Vagina (tissue), 2 donors: ENCODE measurements at places on chromosomes 6 and 20.

- no peak for DNase-seq
These were observed 205.9 kb upstream of the TAB2 start for GRCh38 chr6:149111556-149112115.

DNA sequence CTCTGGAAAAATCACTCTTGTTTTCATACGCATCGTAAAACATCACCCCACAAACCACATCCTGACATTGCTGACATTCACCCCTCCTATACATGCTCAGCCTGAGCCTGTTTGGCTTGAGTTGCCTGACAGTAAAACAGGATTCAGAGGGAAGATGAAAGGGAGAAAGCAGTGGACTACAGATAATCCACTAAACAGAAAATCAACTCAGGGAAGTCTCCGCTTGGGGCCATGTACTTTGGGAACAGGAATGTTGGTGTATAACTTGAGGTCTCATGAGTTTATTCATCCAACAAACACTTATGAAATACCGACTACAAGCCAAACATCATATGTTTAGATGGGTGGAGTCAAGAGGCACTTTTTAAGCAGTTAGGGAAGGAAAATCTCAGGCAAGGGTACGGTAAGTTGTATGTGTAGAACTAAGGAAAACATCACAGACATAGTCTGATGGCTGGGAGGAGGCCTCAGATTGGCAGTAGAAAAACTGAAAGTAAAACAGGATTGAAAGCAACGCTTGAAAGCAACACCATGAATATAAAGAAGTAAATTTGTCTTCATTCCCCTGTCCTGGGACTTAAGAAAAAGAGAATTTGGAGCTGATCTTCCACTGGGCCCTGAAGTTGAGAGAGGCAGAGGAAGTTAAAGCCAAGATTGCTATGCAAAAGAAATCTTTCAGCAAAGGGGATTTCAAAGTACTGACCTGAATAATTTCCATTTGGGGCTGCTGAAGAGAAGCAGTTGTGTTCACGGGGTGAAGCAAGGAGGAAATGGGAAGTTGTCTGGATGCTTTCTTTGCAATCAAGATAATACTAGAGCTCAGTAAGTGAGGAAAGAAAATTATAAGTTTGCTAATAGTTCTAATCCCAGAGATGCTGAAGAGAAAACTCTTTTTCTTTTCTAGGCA lies 28.8 kb downstream of the PDE7B start:
- no peak for DNase-seq

DNA sequence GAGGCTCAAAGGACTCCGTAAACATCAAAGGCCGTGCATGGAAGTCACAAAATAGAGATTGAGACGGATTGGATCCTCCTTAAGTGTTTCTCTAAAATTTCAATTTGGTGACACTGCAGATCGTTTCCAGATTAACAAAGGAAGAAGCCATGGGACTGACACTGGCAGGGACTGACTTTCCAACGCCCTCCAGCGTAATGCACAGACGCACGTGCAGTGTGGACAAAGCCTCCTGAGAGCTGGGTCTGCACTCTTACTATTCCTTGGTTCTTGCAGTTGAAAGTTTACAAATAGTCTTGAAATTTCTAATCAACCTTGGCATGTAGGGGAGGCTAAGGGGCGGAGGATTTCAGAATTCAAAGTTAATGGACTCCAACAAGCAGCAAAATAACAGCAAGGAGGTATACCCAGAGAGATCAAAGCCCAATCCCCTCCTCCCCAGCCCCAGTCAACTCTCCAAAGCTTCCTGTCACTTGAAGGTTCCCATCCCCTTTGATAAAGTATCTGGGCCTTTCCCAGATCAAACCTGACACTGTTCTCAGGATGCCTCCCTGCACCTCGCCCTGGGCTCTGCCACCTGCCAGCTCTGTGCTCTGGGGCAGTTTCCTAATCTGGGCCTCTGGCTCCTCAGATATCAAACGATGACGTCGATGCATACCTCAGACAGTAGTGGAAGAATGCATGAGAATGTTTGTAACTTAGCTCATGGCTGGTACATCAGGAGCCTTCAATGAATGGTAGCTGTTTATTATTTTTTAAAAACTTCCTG lies 106.5 kb upstream of the TRAF3IP2 start:
- DNase-seq, result peak; percentile 16

DNA sequence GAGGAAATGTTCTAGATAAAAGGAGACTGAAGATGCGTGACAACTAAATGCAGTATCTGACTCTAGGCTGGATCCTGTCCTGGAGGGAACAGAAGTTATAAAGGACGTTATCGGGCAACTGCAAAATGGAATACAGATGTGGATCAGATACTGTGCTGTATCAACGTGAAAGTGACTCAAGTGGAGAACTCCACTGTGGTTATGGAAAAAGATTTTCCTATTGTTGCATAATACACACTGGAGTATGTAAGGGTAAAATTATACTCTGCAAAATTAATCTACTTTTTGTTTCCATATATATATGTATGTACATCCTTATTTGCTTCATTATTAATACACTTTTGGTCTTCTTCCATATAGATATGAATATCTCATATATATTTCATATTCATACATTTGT lies 654.0 kb downstream of the QKI start:
- DNase-seq, result no peak

DNA sequence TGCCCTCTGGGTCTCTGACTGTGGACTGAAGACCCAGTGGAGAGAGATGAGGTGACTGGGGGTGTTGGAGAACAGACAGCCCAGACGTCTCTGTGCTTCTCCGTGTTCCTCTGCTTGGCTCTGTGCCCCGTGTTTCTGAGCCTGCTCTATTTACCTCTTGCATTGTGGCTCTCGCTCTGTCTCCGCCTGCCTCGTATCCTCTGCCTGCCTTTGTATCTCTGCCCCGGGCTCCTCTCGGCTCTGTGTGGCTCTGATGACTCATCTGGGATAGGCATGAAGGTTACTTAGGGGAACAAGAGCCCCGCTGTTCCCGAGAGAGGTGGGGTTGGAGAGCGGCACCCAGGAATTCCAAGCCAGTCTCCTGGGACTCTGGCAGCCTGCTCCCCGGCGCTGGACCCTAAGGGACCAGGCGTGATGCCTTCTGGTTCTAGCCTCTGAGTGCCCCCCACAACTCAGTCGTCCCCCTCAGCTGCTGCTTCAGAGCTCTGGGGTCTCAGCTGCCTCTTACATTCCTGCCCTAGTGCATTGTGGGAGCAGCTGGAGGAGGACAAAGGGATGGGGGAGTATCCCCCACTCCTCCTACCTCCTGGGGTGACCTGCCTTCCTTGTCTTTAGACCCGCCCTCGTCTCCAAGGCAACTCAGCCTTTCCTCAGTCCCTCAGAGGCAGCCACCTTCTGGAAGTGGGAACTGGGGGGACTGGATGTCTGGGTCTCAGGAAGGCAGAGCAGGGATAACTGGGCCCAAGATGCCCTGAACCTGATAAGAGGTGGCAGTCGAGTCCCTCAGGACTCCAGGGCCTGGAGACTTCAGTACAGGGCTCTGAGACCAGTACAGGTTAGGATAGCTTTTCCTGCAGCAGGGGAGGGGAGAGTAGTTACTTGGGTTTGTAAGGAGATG lies 1.9 kb downstream of the DDR1 start:
- DNase-seq, result peak; percentile 96

DNA sequence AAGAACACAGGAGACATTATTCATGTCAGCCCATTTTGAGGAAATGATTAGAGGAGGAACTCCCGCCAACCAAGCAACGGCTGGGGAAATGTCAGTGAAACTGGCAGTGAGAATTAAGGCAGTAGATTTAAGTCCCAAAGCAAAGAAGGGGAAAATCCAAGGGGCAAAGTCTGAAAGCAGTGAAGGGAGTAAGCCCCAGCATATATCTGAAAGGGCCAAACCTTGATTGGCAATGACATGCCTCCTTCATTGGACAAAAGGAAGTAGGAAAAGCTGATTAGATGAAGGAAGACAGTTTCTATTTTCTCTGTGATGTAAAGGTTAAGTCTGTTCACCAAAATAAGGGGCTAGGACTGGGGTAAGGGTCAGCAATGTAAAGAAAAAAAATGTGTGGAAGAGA lies 190.3 kb downstream of the RNF144B start:
- no peak for DNase-seq

GRCh38 chr6:122449069-122449468 lies 22.5 kb downstream of the SERINC1 start:
- no peak for DNase-seq

- DNase-seq, result no peak
These were observed 167.6 kb upstream of the KCNK16 start for GRCh38 chr6:39490108-39490507.

GRCh38 chr6:49264496-49264895 lies 198.6 kb downstream of the MMUT start:
- DNase-seq, result no peak

GRCh38 chr6:53992522-53992921 lies 118.7 kb upstream of the MLIP start:
- no peak for DNase-seq

DNA sequence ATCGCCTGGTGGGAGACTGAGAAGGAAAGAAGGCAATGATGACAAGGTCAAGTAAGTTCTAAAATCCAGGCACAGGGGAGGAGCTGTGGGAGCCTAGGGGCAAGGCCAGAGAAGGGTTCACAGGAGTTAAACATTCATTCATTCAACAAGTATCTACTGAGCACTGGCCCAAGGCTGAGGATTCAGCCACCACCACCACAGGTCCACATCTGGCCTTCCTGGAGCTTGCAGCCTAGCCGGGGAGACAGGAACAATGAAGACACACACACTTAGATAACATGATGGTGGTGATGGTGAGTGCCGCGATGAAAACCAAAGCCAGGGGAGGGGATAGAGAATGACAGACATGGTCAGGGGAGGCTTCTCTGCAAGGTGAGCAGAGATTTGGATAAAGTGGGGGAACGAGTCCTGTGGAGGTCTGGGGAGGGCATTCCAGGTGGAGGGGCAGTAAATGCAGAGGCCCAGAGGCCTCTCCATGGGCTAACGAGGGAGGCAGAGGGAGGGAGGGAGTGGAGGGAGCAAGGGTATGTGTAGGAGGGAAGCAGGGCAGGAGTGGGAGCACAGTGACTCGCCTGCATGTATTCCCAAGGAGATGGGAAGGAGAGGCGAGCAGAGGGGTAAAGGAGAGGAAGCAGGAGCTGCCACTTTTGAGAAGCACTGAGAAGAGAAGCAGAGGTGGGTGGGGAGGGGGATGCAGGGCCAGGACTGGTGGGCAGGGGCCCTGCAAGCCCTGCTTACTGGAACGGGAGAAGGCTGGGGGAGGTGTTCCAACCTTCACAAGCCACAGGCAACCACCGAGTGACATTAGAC lies 10.5 kb upstream of the RSPO4 start:
- peak; percentile 74 for DNase-seq

DNA sequence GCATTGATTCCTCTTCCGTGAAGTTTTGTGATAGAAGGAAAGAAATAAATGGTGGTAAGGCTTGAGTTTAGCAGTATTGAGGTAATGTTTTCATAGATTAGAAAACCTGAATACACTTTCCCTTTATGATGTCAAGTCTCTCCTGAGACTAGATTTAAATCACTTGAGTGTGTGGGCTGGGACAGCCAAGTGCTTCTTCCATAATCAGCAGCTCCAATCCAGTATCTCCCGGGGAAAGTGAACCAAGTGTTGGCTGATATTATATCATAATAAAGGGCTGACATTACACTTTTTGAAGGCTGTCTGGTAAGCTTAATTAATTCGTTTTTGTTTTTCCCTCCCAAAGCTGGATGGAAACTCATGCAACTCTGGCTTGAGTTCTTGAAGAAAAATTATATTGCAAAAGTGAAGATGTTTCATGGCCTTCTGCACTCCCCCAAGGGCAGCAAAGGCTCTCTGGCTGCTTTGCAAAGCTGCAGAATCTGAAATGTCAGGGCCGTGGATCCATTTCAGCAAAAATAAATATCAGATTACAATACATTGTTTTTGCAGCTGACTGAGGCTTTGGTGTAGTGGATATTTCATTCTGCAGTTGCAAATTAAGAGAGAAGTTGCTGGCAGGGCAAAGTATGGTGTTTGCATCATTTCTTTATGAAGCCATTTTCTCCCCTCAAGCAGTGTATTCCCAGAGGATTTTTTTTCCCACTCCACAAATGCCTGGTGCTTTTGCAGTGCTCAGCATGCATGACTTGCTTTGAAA lies 101.2 kb downstream of the MKKS start:
- no peak for DNase-seq

DNA sequence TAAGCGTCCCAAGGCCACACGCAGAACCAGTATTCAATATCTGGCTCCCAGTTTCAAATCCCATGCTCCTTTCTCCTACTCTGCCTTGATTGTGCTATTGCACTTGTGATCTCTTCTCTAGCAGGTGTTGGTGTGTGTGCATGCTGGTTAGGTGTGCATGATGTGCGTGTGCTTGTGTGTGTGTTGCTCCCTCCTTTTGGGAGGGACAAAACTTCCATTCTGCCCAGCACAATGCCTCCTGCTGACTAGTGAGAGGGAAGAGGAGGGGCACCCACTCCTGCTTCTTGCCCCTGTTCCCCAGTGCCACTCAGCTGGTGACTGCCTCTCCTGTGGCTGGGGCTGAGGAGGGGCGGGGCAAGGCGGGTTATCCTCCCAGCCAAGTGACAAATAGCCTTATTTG lies 19.7 kb downstream of the CD40 start:
- DNase-seq, result no peak

GRCh38 chr6:15508441-15508871 lies 154.4 kb downstream of the DTNBP1 start:
- no peak for DNase-seq

DNA sequence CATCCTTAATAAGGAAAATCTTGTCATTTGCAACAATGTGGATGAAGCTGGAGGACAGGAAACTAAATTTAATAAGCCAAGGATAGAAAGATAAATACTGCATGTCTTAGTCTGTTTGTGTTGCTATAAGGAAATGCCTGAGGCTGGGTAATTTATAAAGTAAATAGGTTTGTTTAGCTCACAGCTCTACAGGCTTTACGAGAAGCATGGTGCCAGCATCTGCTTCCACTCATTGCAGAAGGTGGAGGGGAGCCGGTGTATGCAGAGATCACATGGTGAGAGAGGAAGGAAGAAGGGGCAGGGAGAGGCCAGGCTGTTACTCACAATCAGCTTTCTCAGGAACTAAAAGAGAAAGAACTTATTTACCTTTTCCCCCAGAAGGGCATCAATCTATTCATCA lies 118.9 kb upstream of the SMLR1 start:
- no peak for DNase-seq

DNA sequence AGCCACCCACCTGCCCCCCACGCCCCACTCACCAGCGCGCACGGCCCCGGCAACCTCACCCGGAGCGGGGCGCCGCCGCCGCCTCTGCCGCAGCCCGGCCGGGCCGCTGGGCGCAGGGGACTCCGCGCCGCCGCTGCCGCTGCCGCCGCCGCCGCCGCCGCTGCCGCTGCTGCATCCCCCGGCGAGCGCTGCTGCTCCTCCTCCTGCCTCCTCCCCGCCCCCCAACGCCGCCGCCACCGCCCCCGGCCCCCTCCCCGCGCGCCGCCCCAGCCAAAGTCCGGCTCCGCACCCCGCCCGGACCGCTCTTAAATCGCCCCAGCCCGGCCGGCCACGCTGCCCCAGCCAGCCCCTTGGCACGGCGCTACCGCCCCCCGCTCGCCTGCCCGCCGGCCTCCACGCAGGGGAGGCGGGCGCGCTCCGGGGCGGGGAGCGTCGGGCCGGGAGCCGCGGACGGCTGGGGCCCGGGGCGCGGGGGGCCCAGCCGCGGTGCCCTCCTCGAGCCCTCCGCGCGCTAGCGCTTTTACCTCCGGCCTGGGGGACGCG lies at the start of gene SULF2:
Gene SULF2, minus strand, starts transcription at position 171 of the 543 bp plus-strand sequence. CDS start 28,118 bp downstream, outside the sequence.
- no peak for DNase-seq
